ENCODE measurements at places on chromosomes 7 and 10.

DNA sequence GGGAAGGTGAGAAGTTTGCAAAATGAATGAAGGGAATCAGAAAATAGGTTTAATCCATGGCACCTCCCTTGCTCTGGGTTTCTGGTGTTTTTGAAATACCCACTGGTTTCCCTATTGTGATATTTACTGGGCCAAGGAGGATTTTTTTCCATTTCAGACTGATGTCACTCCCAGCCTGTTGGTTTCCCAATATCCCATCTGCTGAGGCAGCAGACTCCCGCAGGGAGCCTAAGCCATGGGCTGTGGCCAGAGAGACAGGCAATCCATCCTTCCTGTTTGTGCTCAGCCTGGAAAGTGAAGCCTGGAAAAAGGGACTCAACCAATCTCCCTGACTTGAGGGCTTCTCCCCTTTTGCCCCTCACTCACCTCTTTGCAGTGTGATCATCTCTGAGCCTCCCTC lies 22.8 kb downstream of the FAM107B start:
- ATAC-seq = no peak
- peak overlapping the region; percentile 48 for H3K4me3 ChIP-seq
- peaks cover 62% of the 10 kb centered on the region for H3K4me1 ChIP-seq

DNA sequence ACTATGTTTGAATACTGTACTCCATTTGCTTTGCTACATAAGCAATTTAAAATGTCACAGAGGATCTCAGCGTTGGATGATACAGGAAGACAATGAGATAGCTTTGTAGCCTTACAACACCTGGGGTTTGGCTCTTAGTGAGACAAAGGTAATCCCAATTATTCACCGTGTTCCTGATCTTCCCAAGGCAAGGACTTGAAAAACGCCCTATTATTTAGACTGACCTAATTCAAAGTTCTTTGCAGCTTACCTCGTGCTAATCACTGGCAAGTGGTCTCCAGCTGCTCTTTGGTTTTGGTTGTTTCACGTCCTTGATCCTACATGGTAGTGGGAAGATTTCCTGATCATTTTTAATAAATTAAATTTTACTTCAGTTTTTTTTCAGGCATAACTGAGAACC lies 23.0 kb upstream of the C7orf33 start:
- H3K36me3 ChIP-seq = no peaks in the 10 kb centered on the region
- no peaks in the 10 kb centered on the region for H3K27me3 ChIP-seq
- peaks cover 20% of the 10 kb centered on the region for H3K4me1 ChIP-seq
- H3K27ac ChIP-seq = no peak overlapping the region

- no peak overlapping the region for H3K27ac ChIP-seq
- no peak for ATAC-seq
- H3K4me1 ChIP-seq = peaks cover 5% of the 10 kb centered on the region
- H3K4me3 ChIP-seq = no peak overlapping the region
Observed at GRCh38 chr10:85926986-85927385, 439.6 kb downstream of the GRID1 start.

- H3K27ac ChIP-seq = no peak overlapping the region
- no peak overlapping the region for H3K4me3 ChIP-seq
- no peak for ATAC-seq
- no peaks in the 10 kb centered on the region for H3K4me1 ChIP-seq
- no peaks in the 10 kb centered on the region for H3K27me3 ChIP-seq
Observed at GRCh38 chr10:115932099-115932498, 340.9 kb downstream of the GFRA1 start.

DNA sequence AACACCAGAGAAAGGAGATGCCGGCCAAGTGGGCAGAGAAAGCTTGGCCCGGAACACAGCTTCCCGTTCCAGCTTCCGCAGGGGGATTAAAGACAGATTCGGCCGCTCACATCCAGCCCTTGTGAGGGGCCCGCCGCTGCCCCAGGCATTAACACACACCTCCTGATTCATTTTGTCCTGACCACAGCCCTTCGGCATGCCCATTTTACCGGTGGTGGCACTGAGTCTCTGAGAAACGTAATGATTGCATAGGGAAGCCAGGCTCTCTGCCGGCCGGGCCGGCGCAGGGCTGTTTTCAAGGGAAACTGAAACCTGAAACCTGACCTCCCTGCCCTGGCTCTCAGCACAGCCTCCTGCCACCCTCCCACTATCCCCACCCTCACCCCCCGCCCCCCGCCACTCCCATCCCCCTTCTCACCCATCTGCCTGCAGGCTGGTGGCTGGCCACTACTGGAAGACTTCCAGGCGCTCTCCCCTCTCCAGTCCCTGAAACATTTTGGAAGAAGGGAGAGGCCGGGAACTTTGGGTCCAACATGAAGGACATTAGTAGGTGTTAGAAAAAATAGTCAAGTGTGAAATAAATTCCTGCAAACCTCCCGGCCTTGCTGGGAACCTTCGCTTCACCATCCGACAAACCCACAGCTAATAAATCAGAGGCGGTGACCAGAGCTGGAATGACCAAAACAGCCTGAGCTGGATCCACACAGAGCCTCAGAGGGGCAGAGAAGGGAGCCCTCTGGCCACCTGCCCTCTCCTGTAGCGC lies 83.5 kb upstream of the CUX1 start:
- no peak overlapping the region for H3K27ac ChIP-seq
- peaks cover 23% of the 10 kb centered on the region for H3K27me3 ChIP-seq
- ATAC-seq = no peak

- H3K36me3 ChIP-seq = no peaks in the 10 kb centered on the region
- peaks cover 28% of the 10 kb centered on the region for H3K27me3 ChIP-seq
- no peak for ATAC-seq
Observed at GRCh38 chr10:79608505-79609375, 2.0 kb upstream of the SFTPA1 start.

GRCh38 chr7:107228291-107228690 lies 59.5 kb downstream of the HBP1 start:
- H3K27me3 ChIP-seq = no peaks in the 10 kb centered on the region
- peaks cover 24% of the 10 kb centered on the region for H3K36me3 ChIP-seq
- no peak overlapping the region for H3K27ac ChIP-seq
- no peak for ATAC-seq
- no peaks in the 10 kb centered on the region for H3K4me1 ChIP-seq
- H3K4me3 ChIP-seq = no peak overlapping the region

GRCh38 chr7:26603631-26604030 lies 260.8 kb downstream of the SKAP2 start:
- H3K27ac ChIP-seq = no peak overlapping the region
- H3K36me3 ChIP-seq = peaks cover 26% of the 10 kb centered on the region
- no peaks in the 10 kb centered on the region for H3K27me3 ChIP-seq
- no peak overlapping the region for H3K4me3 ChIP-seq
- H3K4me1 ChIP-seq = no peaks in the 10 kb centered on the region

- ATAC-seq = no peak
- peaks cover 14% of the 10 kb centered on the region for H3K4me1 ChIP-seq
- H3K36me3 ChIP-seq = no peaks in the 10 kb centered on the region
- H3K27ac ChIP-seq = no peak overlapping the region
- peaks cover 18% of the 10 kb centered on the region for H3K27me3 ChIP-seq
Observed at GRCh38 chr7:26592011-26592410, 272.4 kb downstream of the SKAP2 start.

DNA sequence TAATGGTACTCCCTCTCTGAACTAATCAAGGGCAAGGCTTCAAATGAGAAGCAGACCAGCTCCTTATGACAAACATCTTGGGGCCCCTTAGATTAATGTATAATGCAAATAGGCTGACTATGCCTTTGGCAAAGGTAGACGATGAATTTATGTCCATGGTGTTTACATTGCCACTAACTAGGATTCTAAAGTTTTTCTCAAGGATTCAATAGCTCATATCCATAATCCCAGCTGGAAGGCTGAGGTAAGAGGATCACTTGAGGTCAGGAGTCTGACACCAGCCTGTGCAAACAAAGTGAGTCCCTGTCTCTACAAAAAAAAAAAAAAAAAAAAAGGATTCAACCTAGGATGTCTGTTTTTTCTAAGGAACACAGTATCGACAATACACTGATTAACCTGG lies 96.5 kb downstream of the ORC5 start:
- H3K27ac ChIP-seq = no peak overlapping the region
- no peaks in the 10 kb centered on the region for H3K36me3 ChIP-seq
- no peaks in the 10 kb centered on the region for H3K4me1 ChIP-seq

GRCh38 chr10:116101616-116102315 lies 171.2 kb downstream of the GFRA1 start:
- no peaks in the 10 kb centered on the region for H3K27me3 ChIP-seq
- H3K4me3 ChIP-seq = no peak overlapping the region
- no peak for ATAC-seq
- H3K36me3 ChIP-seq = no peaks in the 10 kb centered on the region
- H3K27ac ChIP-seq = no peak overlapping the region

DNA sequence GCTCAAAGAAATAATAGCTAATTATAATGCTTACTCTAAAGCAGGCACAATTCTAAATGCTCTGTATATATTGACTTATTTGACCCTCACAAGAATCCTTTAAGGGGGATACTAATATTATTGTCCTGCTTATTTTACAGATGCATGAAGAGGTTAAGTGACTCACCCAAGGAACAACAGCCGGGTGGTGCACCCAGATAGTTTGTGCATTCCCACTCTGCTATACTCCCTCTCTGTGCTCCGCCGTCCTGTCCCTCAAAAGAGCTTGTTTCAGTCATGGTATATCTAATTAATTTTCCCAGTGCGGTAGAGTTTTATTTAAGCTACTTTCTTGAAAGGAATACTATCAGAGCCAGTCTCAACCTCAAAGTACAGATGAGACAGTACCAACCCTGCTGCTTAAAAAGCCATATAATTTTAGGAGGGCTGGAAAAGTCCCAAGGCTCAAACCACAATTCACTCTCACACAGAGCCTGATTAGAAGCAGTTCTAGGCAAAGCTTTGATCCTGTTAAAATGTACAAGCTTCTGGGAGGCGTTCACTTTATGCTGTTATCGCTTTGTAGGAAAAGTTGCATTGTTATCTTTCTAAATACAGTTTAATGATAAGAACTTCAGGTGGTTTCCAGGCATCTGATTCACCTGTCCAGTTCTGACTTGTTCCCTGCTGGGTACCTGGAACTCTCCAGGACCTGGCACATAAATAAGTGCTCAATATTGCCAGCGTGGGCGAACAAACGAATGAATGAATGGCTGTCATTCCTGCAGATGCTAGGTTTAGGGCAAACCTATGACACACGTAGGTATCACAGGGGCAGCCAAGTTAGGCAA lies 261.5 kb upstream of the KLF14 start:
- H3K4me3 ChIP-seq = no peak overlapping the region
- peaks cover 22% of the 10 kb centered on the region for H3K36me3 ChIP-seq
- H3K27me3 ChIP-seq = no peaks in the 10 kb centered on the region

- H3K4me1 ChIP-seq = peaks cover 89% of the 10 kb centered on the region
- peaks cover 27% of the 10 kb centered on the region for H3K36me3 ChIP-seq
- H3K27ac ChIP-seq = peak overlapping the region; percentile 84
- ATAC-seq = no peak
- no peaks in the 10 kb centered on the region for H3K27me3 ChIP-seq
Observed at GRCh38 chr7:23598296-23598695, 1.1 kb downstream of the CCDC126 start.

DNA sequence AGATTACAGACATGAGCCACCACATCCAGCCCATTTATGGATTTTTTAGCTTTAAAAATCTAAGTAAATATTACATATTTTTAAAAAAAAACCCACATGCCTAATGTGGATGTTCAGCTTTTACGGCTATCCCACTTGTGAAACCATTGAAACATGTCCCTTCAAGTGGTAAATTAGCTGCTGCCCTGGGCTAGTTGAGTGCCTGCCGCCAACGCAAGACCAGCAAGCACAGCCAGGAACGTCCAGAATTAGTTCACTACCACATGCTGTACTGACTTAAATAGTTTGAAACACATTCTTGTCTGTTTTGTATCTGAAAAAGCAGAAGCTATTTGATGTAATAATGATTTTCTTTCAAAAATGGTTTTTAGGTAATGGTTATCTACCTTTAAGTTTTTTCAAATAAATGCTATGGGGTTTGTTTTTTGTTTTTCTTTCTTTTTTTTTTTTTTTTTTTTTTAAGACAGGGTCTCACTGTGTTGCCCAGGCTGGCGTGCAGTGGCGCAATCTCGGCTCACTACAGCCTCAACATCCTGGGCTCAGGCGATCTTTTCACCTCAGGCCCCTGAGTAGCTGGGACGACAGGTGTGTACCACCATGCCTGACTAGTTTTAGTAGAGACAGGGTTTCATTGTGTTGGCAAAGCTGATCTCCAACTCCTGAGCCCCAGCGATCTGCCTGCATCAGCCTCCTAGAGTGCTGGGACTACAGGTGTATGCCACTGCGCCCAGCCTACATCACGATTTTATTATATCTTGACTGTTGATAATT lies 57.0 kb downstream of the KLRG2 start:
- no peak overlapping the region for H3K4me3 ChIP-seq
- ATAC-seq = no peak
- no peaks in the 10 kb centered on the region for H3K4me1 ChIP-seq
- no peaks in the 10 kb centered on the region for H3K27me3 ChIP-seq

- ATAC-seq = no peak
- H3K4me1 ChIP-seq = no peaks in the 10 kb centered on the region
- H3K4me3 ChIP-seq = no peak overlapping the region
- H3K27ac ChIP-seq = no peak overlapping the region
- no peaks in the 10 kb centered on the region for H3K36me3 ChIP-seq
- H3K27me3 ChIP-seq = no peaks in the 10 kb centered on the region
Observed at GRCh38 chr10:82914655-82915136, 1039.7 kb downstream of the NRG3 start.

DNA sequence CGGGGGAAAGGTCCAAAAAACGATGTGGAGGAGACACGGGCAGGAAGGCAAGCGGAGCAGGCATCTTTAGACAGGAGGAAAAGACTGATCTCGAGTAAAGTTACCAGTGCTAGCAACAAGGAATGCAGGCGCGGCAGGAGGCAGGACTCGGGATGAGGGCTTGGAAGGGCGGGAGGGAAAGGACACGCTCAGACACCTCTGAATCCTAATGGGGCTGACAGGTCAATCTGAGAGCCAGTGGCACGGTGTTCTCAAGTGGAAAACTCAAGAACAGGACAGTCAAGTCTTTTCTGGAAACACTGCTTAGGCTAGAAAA lies 155.3 kb upstream of the COBL start:
- no peaks in the 10 kb centered on the region for H3K36me3 ChIP-seq
- no peaks in the 10 kb centered on the region for H3K4me1 ChIP-seq
- H3K27ac ChIP-seq = no peak overlapping the region
- H3K27me3 ChIP-seq = peaks cover 22% of the 10 kb centered on the region
- H3K4me3 ChIP-seq = no peak overlapping the region
- ATAC-seq = no peak

DNA sequence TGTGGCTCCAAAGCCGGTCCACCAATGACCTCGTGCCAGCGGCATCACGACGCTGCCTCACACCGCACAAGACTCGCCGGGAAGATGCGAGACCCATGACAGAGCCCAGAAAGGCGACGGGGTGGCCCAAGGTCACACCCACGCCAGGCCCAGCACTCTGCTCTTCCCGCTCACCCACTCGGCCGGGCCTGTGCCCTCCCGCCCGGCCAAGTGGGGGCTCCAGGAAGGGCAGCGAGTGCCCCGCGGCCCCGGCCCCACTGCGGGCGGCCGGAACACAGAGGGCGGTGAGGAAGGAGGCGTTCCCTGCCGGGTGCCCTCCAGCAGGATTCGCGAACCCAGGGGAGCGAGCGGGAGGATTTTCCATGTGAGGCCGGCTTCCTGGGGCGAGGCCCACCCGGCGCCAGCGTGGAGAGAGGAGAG lies 56.3 kb downstream of the PDGFA start:
- no peaks in the 10 kb centered on the region for H3K36me3 ChIP-seq
- peak; percentile 6 for ATAC-seq
- peaks cover 13% of the 10 kb centered on the region for H3K27me3 ChIP-seq
- no peaks in the 10 kb centered on the region for H3K4me1 ChIP-seq
